ENCODE measurements at places on chromosomes 13 and 19.

DNA sequence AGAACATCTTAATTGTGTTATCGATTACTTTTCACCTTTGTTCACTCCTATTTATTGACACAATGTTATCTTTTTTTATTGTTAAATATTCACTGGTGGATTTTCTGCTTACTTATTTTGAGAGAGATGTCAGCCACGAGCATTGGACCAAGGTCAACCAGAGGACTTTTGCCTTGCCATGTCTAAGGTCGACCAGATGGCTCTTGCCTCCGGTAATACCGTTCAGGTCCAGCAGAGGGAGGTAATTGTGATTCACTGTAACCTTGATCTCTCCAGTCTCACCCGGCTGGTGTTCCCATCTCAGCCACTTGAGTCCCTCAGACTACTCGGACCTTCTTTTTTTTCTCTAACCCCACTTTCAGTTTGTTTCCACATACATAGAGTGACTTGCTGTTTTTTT is 1438.1 kb downstream of the UQCRFS1 start:
- DNase-seq: no peak

- no peak for DNase-seq
These were observed 133.3 kb downstream of the HS6ST3 start for GRCh38 chr13:96223231-96223630.

- DNase-seq: peak; percentile 11
These were observed 18.1 kb downstream of the N4BP2L1 start for GRCh38 chr13:32409561-32410421.

GRCh38 chr13:111384441-111385182 is 64.2 kb downstream of the TEX29 start:
- no peak for DNase-seq

DNA sequence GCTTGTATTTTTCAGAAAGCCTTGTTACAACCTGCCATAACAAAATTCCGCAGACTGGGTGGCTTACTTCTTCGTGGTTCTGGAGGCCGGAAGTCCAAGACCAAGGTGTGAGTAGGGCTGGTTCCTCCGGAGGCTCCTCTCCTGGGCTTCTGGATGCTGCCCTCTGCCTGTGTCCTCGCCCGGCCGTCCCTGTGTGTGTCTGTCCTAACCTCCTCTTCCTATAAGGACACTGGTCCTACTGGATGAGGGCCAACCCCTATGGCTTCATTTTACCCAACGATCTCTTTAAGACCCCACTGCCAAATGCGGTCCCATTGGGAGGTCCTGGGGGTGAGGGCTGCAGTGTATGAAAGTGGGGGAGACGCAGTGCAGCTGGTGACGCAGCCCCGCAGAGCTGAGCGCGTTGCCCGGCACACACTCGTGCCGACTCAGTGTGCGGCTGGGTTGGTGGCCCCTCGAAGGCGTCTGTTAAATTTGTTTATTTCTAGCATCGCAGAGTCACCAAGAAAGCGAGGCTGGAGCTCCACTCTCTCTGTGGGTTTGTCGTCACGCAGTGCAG is 116.7 kb downstream of the SOX1 start:
- no peak for DNase-seq

DNA sequence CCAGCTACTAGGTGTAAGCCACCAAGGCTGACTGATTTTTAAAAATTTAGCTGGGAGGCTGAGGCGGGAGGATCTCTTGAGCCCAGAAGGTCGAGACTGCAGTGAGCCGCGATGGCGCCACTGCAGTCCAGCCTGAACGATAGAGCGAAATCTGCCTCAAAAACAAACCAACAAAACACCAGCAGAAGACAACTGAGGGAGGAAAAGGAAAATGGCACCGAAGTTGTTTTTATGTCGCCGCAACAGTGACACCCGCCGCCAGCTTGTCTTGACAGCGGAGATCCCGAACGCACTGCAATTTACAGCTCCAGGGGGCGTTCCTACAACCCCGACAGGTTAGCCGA is 298 bp upstream of the FAM98C start:
- no peak for DNase-seq

GRCh38 chr13:95386370-95386769 is 85.1 kb upstream of the ABCC4 start:
- no peak for DNase-seq

- no peak for DNase-seq
These were observed 5.1 kb upstream of the USP12 start for GRCh38 chr13:27176470-27177410.

- no peak for DNase-seq
These were observed 856.6 kb upstream of the KLHL1 start for GRCh38 chr13:70964874-70965273.

GRCh38 chr13:43240278-43240677 is 216.9 kb downstream of the DNAJC15 start:
- DNase-seq: no peak

- DNase-seq: no peak
These were observed 304.4 kb downstream of the SUCLA2 start for GRCh38 chr13:47696674-47697073.

GRCh38 chr19:3514930-3515329 is 8.8 kb downstream of the FZR1 start:
- no peak for DNase-seq

- DNase-seq: peak; percentile 94
These were observed at the start of gene EIF3K for GRCh38 chr19:38618590-38619360. TSS of gene EIF3K (plus strand) at chr19:38619188. CDS start at chr19:38619269, 81 bp downstream.

DNA sequence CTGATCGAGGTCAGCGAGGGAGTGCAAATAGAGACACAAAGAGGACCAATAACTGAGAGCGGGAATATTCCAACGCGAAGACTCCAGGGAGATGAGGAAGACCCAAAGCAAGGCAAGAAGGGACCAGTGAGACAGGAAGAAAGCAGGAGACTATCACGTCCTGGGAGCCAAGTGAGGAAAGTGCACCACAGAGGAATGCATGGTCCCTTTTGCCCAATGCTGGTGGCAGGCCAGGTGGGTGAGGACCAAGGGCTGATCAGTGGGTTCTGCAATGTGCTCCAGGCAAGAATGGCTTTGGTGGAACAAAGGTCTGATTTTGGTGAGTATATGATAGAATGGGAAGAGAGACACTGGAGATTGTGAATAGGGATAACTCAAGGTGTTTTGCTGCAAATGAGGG is 25.4 kb downstream of the CHST8 start:
- no peak for DNase-seq
